ENCODE measurements at places on chromosomes 13 and 19.

GRCh38 chr13:24911133-24911908 is 147.4 kb downstream of the RNF17 start:
- no peak for DNase-seq

- DNase-seq, result no peak
Observed at GRCh38 chr13:36006894-36007675, 124.1 kb downstream of the DCLK1 start.

DNA sequence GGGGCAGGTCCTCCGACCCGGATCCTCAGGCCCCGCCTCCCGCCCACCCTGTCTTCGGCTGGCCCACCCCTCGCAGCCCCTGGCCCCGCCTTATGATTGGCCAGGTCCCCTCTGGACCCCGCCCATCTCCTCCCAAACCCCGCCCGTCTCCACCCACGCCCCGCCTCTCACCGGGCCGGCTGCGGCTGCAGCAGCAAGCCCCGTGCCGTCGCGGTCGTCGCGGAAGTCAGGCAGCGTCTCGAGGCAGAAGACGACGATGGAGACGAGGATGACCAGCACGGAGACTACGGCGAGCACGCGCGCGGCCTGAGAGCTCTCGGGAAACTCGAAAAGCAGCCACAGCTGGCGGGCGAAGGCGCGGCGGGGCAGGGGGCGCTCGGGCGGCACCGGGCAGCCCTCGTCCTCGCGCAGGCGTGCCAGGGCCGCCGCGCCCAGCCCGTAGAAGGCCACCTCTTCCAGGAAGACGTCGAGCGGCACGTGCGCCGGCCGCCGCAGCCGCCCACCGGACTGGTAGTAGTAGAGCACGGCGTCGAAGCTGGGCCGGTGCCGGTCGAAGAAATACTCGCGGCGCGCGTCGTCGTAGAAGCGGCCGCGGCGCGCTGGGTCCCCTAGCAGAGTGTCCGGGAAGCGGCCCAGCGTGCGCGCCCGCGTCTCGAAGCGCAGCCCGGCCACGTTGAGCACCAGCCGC is 495 bp downstream of the KCNA7 start:
- no peak for DNase-seq

DNA sequence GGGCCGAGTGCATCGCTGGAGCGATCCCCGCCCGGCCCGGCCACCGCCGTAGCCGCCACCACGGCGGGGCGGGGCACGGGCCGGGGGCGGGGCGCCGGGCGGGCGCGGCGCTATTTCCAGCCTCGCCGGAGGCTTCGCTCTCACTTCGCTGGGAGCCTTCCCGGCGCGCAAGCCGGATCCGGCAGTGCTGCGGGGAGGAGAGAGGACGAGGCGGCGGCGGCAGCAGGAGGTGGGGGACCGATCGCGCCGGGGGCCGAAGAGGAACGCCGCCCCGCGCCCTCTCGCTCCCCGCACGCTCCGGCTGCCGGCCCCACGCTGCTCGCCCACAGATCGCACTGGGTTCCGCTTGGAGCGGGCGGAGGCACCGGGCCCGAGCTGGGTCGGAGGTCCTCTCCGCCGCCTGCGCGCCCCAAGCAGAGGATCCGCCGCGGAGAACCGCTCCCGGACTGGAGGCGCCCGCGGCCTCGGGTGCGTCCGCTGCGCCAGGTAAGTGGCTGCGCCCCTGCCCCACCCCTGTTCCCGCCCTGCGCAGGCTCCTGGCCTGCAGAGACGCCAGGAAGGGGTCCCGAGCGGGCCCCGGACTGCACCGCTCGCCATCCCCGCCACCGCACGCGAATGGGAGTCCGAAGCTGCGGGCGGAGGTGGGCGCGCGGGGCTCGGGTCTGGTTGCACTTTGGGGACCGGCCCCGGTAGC is at the start of gene CHST8:
Gene CHST8 (plus strand): TSS at position 143 of the 694 bp plus-strand sequence. CDS start 67,309 bp downstream, outside the sequence.
- DNase-seq, result no peak

- no peak for DNase-seq
Observed at GRCh38 chr13:42656161-42656560, 82.2 kb downstream of the TNFSF11 start.

DNA sequence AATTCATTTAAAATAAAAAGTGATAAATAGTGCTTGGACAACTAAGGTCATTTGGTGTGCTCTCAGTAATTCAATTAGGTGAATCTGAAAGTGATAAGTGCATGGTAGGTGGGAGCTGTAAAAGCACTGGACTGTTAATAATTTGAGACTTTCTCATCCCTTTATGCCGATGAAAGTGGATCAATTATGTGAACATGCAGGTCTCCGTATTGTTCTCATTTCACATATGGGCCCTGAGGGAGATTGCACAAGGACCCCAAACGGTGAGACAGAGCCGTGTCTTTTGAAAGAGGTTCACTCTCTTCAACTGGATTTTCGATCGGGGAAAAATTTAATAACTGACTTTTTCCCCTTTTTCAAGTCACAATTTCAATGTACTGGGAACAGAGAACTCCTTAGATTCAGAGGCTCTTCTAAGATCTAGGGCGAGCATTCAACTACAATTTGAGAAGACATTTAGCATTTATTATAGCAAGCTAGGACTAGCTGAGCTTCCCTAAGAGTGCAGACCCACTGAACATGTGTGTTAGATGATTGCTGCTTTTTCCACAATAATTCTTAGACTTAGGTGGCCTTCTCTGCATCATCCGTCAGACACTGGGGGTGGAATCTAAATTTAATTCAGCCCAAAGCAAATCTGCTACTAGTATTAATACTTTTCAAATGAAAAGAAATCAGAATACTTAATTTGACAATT is 347.6 kb downstream of the OXGR1 start:
- DNase-seq, result no peak
